Progenitor cell of endocrine pancreas (in vitro differentiated cells): ENCODE measurements at places on chromosomes 6 and 20. TPM values are rescaled to one million over a fixed set of nuclear protein-coding genes. Genes with fewer than 3 reads are reported as not detected.
A peak's percentile ranks its signal among the peaks of the same experiment; 100 is the strongest.

DNA sequence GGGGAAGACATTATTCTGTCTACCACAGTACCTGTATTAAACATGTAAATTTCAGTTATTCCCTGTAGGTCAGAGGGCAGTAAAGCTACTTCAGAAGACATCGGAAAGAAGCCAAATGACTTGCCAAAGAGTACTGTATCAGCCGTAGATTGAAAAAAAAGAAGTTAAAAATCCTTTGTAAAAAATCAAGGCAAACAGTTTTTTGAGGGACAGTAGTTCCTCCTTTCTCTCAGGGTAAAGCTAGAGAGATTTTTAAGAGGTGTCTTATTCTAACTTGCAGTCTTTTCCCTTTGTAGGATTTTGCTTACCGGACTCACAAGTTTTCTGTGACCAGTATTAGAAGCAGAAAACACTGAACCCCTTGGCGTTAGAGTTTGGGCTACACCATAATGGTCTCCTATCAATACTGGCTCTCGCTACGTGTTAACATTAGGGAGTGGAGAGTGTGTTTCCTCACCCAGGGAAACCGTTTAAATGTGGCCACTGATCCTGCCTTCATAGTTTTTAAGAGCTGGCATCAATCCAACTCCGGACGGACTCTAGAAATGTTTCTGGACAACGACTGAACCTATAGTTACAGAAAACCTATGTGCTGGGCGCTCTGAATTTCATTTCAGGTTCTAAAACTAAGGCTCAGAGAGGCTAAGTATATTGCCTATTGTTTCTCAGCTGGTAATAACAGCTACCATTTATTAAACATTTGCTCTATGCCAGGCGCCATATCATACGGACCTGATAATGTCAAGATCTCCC, 1.3 kb upstream of the ASXL1 start:
- DNase-seq = no peak
- H3K36me3 ChIP-seq = no peaks in the 10 kb centered on the region
- H3K27ac ChIP-seq = peak overlapping the region; percentile 100

- no peaks in the 10 kb centered on the region for H3K36me3 ChIP-seq
- H3K27me3 ChIP-seq = peaks cover 28% of the 10 kb centered on the region
- no peak overlapping the region for H3K27ac ChIP-seq
- DNase-seq = no peak
- no peaks in the 10 kb centered on the region for H3K4me1 ChIP-seq
Observed at GRCh38 chr20:59191036-59191755, 27.6 kb downstream of the ZNF831 start.

DNA sequence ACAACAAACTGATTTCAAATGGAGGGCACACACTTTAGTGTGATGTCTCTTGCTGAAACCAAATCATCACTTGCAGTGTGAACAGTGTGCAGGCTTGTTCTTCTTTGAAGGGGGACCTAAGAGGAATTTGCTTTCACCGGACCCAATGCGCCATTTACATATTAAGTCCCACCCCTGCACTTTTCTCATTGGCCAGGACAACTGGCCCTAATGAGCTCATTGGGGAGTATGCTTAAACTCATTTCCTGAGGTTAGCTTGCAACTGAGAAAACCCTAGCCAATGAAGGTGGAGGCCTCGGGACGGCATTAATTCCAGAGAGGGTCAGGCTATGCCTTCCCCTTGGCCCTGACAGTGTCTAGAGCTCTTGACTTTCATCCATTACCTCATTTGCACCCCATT, 58.7 kb downstream of the VEGFA start:
- no peak overlapping the region for H3K27ac ChIP-seq
- DNase-seq = no peak
- no peaks in the 10 kb centered on the region for H3K27me3 ChIP-seq
- H3K4me1 ChIP-seq = peaks cover 61% of the 10 kb centered on the region

DNA sequence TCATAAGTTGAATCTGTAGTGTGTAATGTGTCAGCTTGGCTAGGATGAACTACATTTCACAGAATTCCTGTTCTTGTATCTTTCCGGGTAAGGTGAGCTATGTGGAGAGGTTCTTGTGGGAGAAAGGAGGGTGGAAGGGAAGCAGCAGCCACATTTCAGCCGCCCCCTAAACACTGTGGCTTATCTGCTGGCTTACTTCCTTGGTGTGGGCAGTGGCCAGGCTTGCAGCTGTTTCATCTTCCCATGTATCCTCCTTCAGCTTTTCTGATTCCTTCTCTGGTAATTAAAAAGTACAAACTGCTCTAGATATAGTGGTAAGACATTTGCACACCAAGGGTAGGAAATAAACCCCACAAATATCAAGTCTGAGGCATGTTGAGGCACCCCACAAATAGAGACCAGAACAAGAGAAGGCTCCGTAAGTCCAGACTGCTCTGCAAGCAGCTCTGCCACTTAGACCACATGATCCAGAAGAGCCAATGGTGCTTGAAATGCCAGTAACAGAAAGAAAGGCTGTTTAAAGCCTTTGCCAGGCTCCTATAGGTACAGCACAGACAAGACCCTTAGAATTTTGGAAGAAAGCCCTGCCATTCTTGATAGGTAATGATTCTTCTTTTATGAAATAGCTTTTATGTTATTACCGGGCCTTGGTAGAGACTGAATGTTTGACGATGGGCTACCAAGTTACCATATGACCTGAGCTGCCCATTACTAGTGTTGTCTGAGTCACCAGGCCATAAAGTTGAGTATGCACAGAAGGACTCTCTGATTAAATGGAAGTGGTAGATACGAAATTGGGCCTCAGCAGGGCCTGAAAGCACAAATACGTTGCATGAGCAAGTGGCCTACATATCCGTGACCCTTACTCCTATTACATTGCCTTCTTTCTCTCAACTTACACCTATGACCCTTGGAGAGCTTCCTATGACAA, 215.0 kb upstream of the SGK1 start:
- no peak overlapping the region for H3K4me3 ChIP-seq
- H3K27ac ChIP-seq = no peak overlapping the region
- H3K4me1 ChIP-seq = peaks cover 5% of the 10 kb centered on the region
- no peak for DNase-seq
- no peaks in the 10 kb centered on the region for H3K36me3 ChIP-seq
- H3K27me3 ChIP-seq = no peaks in the 10 kb centered on the region

DNA sequence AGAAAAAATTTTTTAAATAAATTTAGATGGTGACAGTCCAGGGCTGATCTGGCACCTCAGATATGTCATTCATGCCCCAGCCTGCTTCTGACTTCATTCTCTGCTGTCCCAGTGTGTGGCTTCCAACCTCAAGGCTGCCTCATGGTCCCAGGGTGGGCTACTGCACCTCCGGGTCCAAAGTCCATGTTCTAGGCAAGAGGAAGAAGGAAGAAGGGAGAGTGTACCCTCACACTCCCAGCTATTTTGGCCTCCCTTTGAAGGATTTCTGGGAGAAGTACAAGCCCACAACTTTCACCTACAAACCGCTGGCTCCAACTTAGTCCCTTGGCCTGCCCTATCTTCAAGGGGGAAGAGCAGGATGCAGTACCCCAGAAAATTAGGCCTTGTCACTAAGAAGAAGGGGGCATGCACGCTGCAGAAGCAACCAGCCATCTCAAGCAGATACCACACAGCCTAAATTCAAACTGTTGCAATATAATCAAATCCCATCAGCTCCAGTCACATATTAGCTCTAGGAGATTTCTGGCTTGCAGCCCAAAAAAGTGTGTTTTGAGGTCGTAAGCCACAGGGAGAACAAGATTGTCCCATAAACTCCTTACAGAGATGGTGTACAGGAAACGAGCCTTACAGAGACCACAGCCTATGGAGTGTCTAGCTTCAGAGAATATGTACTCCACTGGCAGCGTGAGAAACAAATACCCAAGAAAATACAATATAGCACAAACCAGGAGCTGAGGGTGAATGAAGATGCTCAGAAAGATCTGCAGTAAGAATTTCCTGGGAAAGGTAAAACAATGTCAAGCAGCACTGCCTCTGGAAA, 906 bp upstream of the BTN3A2 start:
- H3K4me3 ChIP-seq = no peak overlapping the region
- no peaks in the 10 kb centered on the region for H3K36me3 ChIP-seq
- DNase-seq = no peak
- H3K27ac ChIP-seq = no peak overlapping the region
- no peaks in the 10 kb centered on the region for H3K27me3 ChIP-seq
- H3K4me1 ChIP-seq = peaks cover 7% of the 10 kb centered on the region

- H3K27me3 ChIP-seq = no peaks in the 10 kb centered on the region
- no peak overlapping the region for H3K27ac ChIP-seq
- no peak overlapping the region for H3K4me3 ChIP-seq
- no peaks in the 10 kb centered on the region for H3K4me1 ChIP-seq
Observed at GRCh38 chr6:87029711-87030314, 65.1 kb downstream of the CGA start.

- no peak overlapping the region for H3K4me3 ChIP-seq
- no peak for DNase-seq
- no peaks in the 10 kb centered on the region for H3K27me3 ChIP-seq
- H3K36me3 ChIP-seq = no peaks in the 10 kb centered on the region
- no peaks in the 10 kb centered on the region for H3K4me1 ChIP-seq
- H3K27ac ChIP-seq = no peak overlapping the region
Observed at GRCh38 chr6:17218749-17219093, 62.4 kb upstream of the RBM24 start.

- H3K4me1 ChIP-seq = peaks cover 7% of the 10 kb centered on the region
- H3K36me3 ChIP-seq = no peaks in the 10 kb centered on the region
- no peak for DNase-seq
- no peak overlapping the region for H3K27ac ChIP-seq
- H3K27me3 ChIP-seq = no peaks in the 10 kb centered on the region
- no peak overlapping the region for H3K4me3 ChIP-seq
Observed at GRCh38 chr20:10504608-10504993, 69.5 kb downstream of the SLX4IP start.

- no peaks in the 10 kb centered on the region for H3K36me3 ChIP-seq
- H3K4me1 ChIP-seq = peaks cover 5% of the 10 kb centered on the region
- no peak overlapping the region for H3K4me3 ChIP-seq
- H3K27ac ChIP-seq = no peak overlapping the region
- no peak for DNase-seq
Observed at GRCh38 chr6:120648713-120649112, 685.6 kb downstream of the TBC1D32 start.

MCM9 gene
- 24.7 and 25.1 TPM in 2 replicates for total RNA-seq

- no peak overlapping the region for H3K4me3 ChIP-seq
- no peaks in the 10 kb centered on the region for H3K4me1 ChIP-seq
- H3K27ac ChIP-seq = peak overlapping the region; percentile 76
- no peak for DNase-seq
- H3K36me3 ChIP-seq = peaks cover 7% of the 10 kb centered on the region
- H3K27me3 ChIP-seq = no peaks in the 10 kb centered on the region
Observed at GRCh38 chr6:158438226-158438625, 121.7 kb upstream of the TMEM181 start.

CST5 gene
- not detected in 2 replicates for total RNA-seq

CST2 gene
- total RNA-seq = not detected in 2 replicates

TNFRSF6B gene
- not detected in 2 replicates for total RNA-seq

DNA sequence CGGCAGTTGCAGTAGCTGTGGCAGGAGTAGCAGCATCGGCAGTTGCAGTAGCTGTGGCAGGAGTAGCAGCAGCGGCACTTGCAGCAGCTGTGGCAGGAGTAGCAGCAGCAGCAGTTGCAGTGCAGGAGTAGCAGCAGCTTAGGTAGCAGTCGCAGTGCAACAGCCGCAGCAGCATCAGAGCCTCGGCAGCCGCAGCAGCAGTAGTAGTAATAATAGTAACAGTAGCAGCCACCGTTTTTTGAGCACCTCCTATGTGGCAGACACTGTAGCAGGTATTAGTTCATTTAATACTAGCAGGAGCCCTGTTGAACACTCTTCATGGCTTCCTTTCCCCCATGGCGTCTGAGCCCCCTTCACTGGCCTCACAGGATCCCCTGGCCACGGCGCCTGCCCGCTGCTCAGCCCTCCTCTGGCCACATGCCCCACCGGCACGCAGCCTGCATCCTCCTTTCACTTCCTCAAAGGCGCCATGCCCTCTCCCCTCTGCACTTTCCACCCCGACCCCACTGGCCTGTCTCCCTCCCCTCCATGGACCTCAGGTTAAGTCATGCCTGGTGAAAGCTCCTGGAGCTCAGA, 19.1 kb upstream of the IRF4 start:
- no peak overlapping the region for H3K4me3 ChIP-seq
- no peaks in the 10 kb centered on the region for H3K36me3 ChIP-seq
- no peaks in the 10 kb centered on the region for H3K4me1 ChIP-seq
- DNase-seq = no peak
- H3K27me3 ChIP-seq = peaks cover 27% of the 10 kb centered on the region

DNA sequence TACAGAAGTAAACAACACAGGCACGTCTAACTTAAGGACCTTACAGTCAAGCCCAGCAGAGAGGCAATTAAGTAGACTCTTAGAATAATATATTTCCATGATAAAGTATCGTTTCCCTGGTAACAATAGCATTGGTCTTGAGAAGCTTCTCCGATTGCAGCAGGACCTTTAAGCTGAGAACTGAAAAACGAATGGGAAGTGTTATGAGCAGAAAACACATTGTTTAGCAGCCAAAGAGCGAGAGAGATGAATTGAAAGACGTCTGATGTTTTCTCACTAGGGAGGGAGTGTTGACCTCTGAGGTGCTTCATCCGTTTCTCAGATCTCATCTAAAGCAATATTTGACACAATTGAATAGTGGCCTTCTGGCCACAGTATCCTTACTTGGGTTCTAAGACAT, 855 bp downstream of the BYSL start:
- H3K36me3 ChIP-seq = peaks cover 9% of the 10 kb centered on the region
- DNase-seq = no peak
- H3K4me3 ChIP-seq = peak overlapping the region; percentile 98
- H3K27ac ChIP-seq = peak overlapping the region; percentile 100

ARG1 gene
- not detected in 2 replicates for total RNA-seq

GRCh38 chr6:28211840-28212509, 13.1 kb upstream of the ZSCAN9 start:
- H3K4me1 ChIP-seq = peaks cover 10% of the 10 kb centered on the region
- H3K27ac ChIP-seq = no peak overlapping the region
- no peak for DNase-seq
- H3K36me3 ChIP-seq = no peaks in the 10 kb centered on the region
- peak overlapping the region; percentile 51 for H3K4me3 ChIP-seq

DNA sequence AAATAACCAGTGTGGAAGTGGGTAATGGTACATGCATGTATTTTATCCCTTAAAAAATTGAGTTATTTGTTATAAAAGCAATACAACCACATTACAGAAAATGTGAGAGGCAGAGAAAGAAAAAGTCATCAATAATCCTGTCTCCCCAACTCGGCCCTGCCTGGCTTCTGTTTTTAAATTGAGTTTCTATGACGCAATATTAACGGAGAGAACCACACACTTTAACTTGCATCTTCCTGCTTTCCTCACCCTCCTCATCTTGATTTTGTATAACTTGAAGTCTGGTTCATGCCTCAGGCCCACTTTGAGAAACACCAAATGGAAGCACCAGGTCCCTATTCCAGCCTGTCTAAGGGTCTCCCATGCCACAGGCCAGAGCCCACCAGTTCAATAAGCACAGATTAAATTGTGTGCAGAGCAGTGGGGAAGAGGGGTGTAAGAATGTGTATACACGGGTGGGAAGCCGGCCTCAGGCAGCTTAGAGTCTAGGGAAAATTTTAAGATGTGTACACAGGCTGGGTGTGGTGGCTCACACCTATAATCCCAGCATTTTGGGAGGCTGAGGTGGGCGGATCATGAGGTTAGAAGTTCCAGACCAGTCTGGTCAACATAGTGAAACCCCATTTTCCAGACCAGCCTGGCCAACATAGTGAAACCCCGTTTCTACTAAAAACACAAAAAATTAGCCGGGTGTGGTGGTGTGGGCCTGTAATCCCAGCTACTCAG, 15.9 kb downstream of the KCNK5 start:
- H3K27me3 ChIP-seq = peaks cover 4% of the 10 kb centered on the region
- DNase-seq = no peak
- no peaks in the 10 kb centered on the region for H3K36me3 ChIP-seq
- peaks cover 45% of the 10 kb centered on the region for H3K4me1 ChIP-seq
- H3K27ac ChIP-seq = no peak overlapping the region
- no peak overlapping the region for H3K4me3 ChIP-seq

GRIK2 gene
- total RNA-seq = 6.3 and 7.6 TPM in 2 replicates
